WTC11 (cell line): ENCODE measurements at places on chromosomes 3 and 15.

DNA sequence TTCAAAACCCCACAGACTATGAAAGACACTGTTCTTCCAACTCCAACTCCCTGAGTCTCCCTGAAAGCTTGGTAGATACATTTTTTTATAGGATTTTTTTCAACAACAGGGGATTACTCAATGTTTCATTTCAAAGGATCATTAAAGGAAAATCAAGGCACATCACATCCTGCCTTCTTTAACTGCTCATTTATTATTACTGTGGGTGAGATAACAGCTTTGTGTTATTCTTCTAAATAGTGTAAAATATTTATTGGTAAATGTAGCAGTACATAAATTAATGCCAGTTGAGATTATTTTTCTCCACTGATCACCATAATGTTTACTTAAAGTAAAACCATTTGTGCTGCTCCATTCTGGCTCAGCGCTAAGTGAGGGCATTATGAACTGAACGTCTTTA lies 57.2 kb downstream of the AGBL1 start:
- no peak for DNase-seq

GRCh38 chr3:38247366-38248035 lies 18.1 kb upstream of the SLC22A13 start:
- no peak for DNase-seq

GRCh38 chr3:142664819-142665218 lies 59.0 kb upstream of the TRPC1 start:
- no peak for DNase-seq

GRCh38 chr15:74196175-74196574 lies 6.4 kb downstream of the STRA6 start:
- no peak for DNase-seq

GRCh38 chr3:134378818-134379217 lies 4.6 kb upstream of the AMOTL2 start:
- no peak for DNase-seq
